T1000 (cell line): ENCODE measurements at places on chromosomes 4 and X.

DNA sequence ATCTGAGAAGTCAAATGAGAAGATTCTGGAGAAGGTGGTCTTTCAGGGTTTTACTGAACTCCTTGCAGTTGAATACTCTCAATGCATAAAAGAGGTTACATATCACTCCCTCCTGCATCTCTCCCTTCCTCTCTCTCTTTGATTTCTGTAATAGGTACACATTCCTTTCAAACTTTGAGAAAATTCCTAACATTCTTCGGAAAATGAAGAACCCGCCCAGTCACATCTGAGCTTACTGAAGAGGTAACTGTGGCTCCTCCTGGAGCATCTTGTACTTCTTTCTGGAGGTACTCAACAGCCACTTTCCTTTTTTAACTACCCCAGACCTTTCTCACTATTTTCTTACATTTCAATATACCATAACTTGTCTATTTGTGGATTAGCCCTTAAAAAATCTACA lies 24.7 kb downstream of the NDST3 start:
- no peak for DNase-seq

DNA sequence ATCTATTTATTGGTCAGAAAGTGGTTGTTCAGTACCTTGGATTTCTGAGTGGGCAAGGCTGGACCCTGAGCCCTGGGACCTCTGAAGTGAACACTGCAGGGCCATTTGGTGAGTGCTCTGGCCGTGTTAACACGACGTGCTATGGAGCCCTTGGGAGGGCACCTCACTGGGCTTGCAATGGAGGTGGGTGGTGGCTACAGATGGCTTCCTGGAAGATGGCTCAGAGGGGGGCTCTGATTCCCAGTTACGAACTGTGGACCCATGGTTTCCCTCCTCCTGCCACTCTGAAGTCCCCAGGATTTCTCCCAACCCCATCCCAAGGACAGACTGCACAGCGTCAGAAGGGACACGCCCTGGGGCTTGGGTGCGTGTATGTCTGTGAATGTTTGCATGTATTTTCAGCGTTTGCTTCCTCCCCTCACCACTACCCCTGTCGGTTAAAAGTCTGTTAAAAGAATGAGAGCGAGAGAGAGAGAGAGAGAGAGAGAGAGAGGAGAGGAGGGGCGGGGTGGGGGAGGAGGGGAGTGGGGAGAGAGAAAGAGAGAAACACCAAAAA lies 3.7 kb upstream of the RHOH start:
- DNase-seq, result no peak

- DNase-seq, result no peak
These were observed 161.5 kb downstream of the SOWAHB start for GRCh38 chr4:76736414-76736813.

GRCh38 chrX:30008031-30008430 lies 207.3 kb upstream of the MAGEB2 start:
- DNase-seq, result no peak

- no peak for DNase-seq
These were observed 55.6 kb downstream of the TLL1 start for GRCh38 chr4:165928601-165929000.

DNA sequence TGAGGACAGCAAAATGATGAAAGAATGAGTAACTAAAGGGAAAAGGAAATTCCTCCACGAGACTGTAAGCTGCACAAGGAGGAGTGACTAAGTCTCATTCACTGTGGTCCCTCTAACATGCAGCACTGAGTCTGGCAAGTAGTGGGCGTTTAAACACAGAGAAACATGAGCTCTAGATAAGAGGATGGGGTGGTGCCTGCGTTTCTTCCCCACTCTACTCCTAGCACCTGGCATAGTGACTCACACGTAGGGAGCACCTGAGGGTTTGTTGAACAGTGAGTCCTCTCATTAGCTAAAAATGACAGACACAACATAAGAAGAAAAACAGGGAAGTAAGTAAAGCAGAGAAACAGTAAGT lies 105.8 kb upstream of the CBR4 start:
- no peak for DNase-seq

GRCh38 chrX:112786076-112786475 lies 54.6 kb downstream of the AMOT start:
- DNase-seq, result no peak

GRCh38 chr4:99817309-99817890 lies 773 bp downstream of the DAPP1 start:
- DNase-seq, result no peak

DNA sequence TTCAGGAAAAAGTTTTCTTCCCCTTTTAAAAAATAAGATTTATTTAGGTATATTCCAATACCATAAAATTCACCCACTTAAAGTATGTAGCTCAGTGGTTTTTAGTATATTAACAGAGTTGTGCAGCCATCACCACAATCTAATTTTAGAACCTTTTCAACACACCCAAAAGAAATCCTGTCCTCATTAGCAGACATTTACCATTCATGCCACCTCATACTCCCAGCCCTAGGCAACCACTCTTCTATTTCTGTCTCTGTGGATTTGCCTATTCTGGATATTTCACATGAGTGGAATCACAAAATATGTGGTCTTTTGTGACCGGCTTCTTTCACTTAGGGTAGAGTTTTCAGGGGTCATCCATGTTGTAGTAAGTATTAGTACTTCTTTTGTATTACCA lies 7.4 kb downstream of the ZNF81 start:
- no peak for DNase-seq
